Left kidney (tissue), 8 donors: ENCODE measurements at places on chromosomes 11 and 22.

- DNase-seq: peak; percentile 47
Measured at GRCh38 chr22:30754971-30755758, 60.5 kb downstream of the OSBP2 start.

- DNase-seq: no peak
Measured at GRCh38 chr22:44024288-44024921, at the start of gene PARVB. PARVB (plus strand) TSS chr22:44024302; CDS start chr22:44024340, 38 bp downstream.

- DNase-seq: peak; percentile 71
Measured at GRCh38 chr22:31343235-31344191, 2.6 kb downstream of the PATZ1 start.

GRCh38 chr11:66857234-66857926 is 516 bp downstream of the LRFN4 start:
- DNase-seq: no peak

DNA sequence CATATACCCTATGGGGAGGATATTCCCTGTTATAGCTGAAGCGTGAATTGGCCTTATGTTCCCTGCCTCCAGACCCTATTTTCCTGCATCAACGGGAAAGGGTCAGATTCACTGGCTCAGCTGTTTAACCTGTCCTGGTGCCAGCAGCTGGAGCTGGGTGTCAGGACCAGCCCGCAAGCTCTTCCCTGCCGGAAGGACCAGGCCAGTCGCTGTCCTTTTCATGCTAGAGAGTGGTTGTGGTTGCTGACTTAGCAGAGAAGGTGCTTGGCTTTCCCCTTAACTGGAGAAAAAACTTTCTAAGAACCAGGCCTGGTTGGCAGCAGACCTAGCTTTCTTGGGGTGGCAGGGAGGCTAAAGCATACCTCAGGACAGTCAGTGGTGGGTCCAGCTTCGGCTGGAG is 5.2 kb upstream of the SREBF2 start:
- DNase-seq: no peak

DNA sequence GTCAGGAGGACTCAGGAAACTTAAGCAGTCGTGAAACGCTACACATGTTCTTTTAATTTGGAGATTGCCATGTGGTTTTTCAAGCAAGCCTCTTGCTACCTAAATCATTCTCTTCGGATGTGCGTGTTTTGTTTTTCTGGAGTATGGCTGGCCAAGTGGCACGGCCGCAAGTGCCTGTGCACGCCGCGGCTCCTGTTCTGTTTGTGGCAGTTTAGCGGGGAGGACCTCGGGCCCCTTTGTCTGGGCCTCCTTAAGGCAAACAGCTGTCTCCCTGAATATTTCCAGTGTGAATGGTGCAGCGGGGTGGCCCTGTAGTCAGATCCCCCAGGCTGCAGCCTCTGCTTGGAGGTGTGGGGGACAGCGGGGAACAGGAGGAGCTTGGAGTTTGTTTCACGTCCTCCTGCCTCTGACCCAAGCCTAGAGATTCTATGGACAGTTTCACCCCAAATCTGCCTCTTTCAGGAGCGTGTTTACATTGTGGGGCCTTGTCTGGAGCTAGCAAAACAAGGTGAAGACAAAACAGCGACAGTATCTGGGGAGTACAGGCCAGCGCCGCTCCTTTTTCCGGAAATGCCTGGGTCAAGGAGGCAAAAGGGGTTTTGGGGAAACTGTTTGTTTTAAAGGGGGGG is 1.3 kb downstream of the LRP5 start:
- DNase-seq: no peak
